Glomerular endothelial cell (primary cell): ENCODE measurements at places on chromosomes 7 and 10. TPM values are rescaled to one million over a fixed set of nuclear protein-coding genes. Genes with fewer than 3 reads are reported as not detected.
A peak's percentile ranks its signal among the peaks of the same experiment; 100 is the strongest.

DNA sequence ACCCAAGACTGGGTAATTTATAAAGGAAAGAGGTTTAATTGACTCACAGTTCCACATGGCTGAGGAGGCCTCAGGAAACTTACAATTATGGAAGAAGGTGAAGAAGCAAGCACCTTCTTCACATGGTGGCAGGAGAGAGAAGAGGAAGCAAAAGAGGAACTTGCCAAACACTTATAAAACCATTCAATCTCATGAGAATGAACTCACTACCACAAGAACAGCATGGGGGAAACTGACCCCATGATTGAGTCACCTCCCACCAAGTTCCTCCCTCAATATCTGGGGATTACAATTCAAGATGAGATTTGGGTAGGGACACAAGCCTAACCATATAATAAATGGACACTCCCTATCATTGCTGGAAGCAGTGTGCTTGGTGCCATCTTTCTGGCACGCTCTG, 506.3 kb downstream of the CALN1 start:
- DNase-seq = no peak

- no peak for DNase-seq
These were observed 133.8 kb upstream of the CCDC6 start for GRCh38 chr10:60040014-60040662.

- DNase-seq = no peak
These were observed 39.1 kb downstream of the NRCAM start for GRCh38 chr7:108417144-108417543.

DNA sequence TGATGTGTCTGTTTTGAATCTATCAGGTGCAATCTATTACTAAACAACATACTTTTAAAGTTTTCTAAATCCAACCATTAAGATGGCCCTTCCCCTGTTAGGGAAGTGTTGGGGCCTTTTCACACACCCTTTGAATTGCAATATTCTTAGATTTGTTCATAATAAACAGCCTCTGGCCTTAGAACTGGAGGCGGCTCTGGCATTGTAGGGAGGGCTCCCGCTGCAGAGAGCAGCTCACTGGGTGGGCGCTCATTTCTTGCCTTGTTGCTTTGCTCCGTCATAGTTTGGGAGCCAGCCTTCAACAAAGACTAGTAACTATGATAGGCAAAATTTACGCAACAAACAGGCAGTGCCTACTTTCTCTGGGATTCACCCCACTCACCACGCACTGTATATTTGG, 4.2 kb upstream of the HOXA10 start:
- no peak for DNase-seq

DNA sequence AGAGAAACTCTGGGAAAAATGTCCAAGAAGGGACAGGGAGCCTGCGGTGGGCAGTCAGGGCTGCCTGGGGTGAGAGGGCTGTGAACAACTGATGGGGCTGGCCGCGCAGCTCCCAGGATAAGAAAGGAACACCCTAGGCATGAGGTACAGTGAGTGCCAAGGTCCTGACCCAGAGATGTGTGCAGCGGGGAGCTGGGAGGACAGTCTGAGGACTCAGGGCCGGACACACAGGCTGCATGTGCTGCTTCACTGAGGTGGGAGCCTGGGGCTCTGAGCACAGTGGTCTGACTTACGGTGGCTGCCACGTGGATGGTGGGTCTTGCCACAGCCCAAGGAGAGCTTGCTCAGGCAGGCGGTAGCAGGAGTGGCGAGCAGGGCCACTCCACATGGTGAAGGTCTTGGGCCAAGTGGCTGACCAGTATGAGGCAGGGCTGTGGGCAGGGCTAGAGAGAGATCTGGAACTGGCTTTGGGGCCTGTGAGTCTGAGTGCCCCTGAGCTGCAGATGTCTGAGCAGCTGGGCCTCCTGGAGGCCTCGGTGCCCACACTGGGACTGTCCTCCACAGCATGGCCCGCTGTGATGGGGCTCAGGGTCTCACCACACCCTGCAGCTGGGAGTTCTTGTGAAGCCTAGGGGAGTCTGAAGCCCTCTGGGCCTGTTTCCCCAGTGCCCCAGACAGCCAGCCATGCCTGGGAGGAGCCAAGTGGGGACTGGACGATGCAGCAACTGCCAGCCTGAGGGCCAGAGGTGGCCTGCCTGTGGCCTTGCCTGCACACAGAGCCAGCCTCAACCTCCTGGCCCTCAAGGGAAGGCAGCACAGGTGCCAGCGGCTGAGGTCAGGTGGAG, 60.3 kb downstream of the RASGEF1A start:
- DNase-seq = no peak

GRCh38 chr10:1188558-1189135, 132.5 kb downstream of the WDR37 start:
- DNase-seq = no peak

DNA sequence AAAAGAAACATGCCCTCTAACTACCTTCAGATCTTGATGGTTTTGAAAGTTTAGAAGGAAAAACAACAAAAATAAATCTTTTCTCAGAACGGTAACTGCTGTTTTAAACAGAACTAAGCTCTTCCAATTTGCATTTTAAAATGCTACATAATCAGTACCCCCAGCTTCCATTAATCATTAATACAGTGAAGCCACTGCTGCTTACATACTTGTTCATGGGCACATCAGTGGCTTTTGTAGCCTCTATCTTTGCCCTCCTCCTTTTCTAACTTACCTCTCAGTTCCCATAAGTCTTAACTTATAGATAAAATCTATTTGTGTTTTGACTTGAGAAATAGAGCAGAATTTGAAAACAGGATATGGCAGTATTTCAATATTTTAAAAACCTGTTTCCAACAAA, 109.1 kb downstream of the POLL start:
- no peak for DNase-seq

DNA sequence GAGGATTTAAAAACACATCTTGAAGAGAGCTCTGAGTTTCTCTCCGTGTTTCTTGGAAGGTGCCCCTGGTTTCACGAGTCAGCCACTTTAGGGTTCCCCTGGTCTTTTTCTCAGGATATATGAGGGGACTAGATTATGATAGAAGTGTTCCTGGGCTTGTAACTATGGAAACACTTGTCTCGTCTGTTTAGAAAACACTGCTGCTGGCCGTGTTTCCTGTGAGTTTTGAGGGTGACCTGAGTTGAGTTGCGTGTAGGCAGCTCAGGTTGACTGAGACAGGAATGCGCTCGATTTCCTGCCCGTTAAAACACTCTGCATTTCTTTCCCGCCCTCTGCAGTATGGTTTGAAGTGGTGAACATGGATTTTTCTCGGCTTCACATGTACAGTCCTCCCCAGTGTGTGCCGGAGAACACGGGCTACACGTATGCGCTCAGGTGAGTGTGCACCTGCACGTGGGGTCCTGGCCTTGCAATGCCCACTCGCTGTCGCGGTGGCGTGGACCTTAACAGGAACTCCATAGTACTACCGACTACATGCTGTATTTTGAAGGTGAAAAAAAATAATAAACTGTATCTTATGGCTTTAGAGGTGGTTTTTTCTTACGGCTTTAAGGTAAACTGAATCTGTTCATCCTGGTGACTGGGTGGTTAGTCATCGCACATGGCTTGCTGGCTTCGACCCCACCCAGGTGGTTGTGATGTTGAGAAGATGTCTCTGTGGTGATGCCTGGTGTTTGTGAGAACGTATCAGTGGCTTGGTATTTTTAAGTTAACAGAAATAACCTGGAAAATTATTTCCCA, at the start of gene SUN1:
Gene SUN1 (plus strand): TSS at position 310 of the 801 bp plus-strand sequence. CDS start 49 bp downstream, at position 359.
- DNase-seq = peak; percentile 68

DNA sequence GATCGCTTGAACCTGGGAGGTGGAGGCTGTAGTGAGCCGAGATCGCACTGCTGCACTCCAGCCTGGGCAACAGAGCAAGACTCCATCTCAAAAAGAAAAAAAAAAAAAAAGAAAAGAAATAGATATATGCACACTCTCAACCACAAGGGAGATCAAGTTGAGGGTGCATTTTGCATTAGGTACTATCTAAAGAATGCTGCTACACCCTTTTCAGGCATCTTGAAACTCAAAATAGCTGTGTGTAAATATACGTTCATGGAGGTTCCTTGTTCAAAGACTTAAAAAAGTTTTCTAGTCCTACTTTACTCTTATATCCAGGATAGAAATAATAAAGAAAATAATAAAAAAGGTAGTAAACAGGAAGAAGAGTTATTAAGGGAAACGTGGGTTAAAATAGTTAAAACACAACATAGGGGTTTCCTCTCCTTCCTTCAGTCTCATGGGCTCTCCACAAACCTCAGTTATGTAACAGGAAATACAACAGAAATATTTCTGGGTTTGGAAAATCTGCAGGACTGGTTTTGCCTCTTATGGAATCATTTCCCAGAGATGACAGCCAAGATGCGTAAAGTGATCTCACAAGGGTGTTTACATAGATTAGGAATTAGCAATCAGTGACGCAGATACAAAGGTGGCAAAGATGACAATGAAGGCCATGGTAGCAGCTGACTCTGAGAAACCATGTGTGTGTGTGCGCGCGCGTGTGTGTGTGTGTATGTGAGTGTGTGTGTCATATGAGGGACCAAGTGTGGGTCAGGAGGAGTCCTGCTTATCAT, 15.1 kb downstream of the STEAP4 start:
- DNase-seq = no peak

DNA sequence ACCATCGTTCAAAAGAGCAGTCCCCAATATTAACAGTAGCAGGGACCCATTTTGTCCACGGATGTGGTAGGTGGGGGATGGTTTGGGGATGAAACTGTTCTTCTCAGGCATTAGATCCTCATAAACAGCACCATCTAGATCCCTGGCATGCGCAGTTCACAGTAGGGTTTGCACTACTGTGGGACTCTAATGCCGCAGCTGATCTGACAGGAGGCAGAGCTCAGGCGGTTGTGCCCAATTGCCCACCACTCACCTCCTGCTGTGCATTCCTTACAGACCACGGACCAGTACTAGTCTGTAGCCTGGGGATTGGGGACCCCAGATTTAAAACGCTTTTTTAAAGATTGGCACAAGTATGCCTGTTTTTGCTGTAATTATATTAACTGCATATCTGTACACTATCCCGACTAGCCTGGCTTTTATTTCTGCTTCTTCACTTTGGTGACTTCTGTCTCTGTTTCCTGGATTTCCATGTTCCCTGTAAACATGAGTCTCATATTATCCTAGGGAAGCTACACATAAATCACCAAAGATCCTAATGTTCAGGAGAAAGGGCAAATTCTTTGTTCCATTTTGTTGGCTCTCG, 163.3 kb upstream of the AKR1E2 start:
- DNase-seq = no peak

DNA sequence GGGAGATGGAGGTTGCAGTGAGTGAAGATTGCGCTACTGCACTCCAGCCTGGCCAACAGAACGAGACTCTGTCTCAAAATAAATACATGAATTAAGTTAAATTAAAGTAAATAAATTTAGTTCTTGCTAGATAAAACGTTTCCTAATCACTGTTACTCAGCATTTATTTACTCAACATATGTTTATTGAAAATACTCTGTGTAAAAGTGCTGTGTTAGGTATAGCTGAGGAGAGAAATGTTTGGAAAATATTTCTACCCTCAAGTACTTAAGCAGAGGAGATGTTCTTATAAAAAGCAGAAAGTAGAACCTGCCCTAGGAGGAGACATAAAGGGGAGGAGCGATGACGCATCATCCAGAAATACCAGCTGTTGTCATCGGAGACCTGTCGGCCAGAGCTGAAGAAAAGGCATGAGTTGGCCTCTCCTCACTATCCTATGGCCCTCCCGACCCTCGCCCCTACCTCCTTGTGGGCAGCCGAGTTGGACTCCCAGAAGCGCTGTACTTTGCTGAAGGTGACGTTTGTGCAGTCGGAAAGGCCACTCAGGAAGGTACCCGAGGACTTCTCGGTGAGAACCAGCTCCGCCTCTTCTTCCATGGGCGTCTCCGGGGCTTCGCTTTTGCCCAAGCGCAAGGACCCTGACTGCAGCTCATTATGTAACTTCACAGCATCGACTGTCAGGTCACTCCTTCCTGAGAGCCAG, 1.1 kb downstream of the RRP12 start:
- DNase-seq = no peak

DNAH11 gene
- under 0.01 and 3.4 TPM in 2 replicates for total RNA-seq

SPDYE5 gene
- total RNA-seq = not detected in 2 replicates

LBX1 gene
- not detected in 2 replicates for total RNA-seq

MAGI2 gene
- total RNA-seq = 6.6 and 6.7 TPM in 2 replicates

ATXN7L1 gene
- total RNA-seq = 8.8 and 11.7 TPM in 2 replicates

PDE6C gene
- total RNA-seq = not detected in 2 replicates
